NCI-H1417 (cell line): ENCODE measurements at places on chromosomes 7 and 10.

DNA sequence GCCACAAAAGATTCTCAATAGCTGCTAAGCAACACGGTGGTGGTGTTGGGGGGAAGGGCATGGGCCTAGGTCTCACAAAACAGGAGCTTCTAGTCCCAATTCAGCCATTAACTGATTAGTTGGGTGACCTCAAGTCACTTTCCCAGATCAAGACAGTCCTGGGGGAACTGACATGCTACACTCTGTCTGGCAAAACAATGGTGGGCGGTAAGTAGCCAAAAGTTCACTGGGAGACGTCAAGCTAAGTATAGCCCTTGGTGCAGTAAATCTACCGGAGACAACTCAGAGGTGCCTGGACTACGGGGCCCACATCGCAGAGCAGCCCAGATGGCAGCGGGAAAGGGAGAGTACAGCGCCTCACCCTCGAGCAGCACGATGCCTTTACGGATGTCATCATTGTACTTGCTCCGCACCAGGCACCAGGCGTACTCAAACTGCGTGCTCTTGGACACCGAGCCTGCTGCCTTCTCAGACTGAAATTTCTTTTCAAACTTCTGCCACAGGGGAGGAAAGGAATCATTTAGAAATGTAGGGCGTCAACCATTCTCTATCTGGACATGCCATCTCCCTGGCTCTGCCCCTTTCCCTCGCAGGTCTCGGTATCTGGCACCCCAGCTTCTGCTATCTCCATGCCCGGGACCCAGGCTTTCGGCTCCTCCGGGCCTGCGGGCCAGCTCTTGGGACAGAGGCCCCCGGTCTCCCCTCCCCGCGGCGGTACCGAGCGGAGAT lies 1.1 kb downstream of the FIS1 start:
- DNase-seq, result no peak

DNA sequence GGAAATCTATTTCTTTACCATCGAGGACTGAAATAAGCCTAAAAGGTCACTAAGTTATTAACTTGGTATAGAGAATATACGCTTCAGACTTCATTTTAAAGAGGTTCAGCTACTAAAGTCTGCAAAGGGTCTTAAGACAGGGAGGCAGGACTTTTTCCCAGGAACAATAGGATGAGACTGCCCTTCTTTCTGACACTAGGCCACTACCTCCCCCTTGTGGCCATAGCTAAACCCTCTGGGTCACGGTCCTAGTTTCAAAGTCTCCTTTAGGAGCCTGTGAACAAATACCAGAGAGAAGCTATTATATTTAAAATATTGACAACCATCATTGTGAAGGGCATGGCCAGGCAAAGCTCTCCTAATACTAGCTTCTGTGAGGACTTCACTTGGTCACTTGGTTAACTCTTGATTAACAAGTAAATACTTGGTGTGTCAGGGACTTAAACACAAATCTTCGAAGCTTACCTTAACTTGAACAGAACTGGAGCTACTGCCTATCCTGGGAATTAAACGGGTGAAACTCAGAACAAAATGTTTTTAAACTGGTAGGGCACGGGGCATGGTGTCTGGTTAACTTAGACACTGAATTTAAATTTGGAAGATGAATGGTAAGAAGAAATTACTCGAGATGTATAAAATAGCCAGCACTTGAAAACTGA lies 75.6 kb downstream of the CCDC6 start:
- DNase-seq, result peak; percentile 17

GRCh38 chr7:114648680-114649079 lies 234.1 kb downstream of the FOXP2 start:
- no peak for DNase-seq

DNA sequence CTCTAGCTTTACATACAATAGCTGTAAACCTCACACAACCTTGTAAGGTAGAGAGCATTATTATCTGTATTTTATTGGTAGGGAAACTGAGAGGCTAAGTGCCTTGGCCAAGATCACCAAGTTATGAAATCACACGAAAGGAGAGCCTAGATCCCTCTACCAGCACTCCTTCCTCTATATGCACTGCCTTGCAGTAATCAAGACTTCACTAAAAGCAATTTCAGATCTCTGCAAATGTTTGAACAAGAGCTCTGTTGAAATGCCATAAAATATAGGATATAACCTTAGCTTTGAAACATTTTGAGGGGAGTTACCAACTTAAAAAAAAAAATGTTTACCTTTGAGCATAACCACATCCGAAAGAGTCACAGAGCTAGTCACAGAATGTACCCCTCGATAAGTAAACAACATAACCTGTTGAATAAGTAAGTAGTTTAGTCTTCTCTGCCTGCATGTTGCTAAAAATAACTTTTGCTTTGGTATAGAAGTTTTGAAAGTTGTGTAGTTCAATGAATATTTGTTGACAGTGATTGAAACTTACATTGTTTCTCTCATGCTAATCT lies 709.4 kb downstream of the AUTS2 start:
- no peak for DNase-seq

- no peak for DNase-seq
Measured at GRCh38 chr10:111600772-111601171, 523.9 kb downstream of the ADRA2A start.

- no peak for DNase-seq
Measured at GRCh38 chr7:151449990-151450389, 10.0 kb upstream of the CRYGN start.

GRCh38 chr7:77819021-77819420 lies 20.4 kb downstream of the PHTF2 start:
- DNase-seq, result no peak

- no peak for DNase-seq
Measured at GRCh38 chr7:12233175-12233574, 22.1 kb downstream of the TMEM106B start.

GRCh38 chr7:10977113-10977512 lies 3.4 kb downstream of the PHF14 start:
- no peak for DNase-seq

- peak; percentile 26 for DNase-seq
Measured at GRCh38 chr7:80107278-80107677, 27.4 kb upstream of the GNAI1 start.

DNA sequence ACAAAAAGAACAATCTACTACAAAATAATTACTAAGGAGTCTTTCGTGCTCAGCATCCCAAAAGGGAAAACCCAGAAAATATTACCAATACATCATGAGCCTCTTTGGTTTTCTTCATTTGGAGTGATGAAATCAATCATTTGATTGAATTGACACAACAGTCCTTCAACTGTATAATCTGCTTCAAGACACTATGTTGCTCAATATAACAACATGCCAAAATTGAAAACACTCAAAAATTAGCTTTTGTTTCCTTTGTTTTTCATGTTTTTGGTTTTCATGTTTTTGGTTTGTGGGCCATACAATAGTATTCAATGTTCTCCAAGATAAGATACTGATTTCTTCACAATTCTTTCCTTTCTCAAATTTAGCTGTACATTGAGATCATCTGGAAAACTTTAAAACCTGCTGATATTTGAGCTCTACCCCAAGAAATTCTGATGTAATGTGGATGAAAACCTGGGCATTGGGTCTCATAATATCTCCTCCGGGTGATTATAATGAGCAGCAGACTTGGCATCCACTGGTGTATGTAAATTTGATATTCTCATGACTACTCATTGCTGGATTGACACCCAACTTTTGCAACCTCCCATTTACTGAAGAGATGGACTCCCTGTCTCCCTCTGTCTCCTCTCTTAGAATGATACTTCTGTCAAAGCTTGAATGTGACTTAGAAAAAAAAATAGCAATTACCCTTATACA lies 4.6 kb downstream of the SOSTDC1 start:
- DNase-seq, result no peak

DNA sequence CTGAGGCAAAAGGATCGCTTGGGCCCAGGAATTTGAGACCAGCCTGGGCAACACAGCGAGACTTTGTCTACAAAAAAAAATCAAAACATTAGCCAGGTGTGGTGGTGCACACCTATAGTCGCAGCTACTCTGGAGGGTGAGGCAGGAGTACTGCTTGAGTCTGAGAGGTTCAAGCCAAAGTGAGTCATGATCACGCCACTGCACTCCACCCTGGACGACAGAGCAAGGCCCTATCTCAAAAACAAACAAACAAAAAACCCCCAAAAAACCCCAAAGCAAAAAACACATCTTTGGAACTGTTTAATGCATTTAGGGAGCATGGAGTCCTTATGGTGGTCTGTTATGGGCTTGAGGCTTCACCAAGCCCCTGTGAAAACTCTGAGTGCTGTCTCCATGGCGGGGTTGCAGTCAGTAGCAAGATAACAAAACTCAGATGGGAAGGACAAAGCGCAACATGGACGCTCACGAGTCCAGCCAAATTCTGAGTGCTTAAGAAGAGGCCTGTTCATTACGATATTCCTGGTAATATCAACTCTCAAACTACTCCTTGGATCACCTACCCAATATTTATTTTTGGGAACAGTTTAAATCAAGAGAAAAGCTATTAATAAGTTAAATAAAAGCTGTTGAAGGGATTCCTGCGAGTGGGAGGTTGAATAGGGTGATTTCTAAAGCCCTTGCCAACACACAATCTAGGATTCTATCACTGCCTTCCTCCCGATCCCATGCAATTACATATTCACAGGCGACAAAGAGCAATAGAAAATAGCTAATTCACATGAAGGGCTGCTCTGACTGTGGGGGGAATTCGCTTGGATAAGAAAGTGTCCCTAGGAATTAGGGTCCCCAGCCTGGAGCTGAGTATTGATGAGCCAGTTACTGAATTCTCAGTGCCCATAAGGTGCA lies 123.3 kb downstream of the HIPK2 start:
- DNase-seq, result no peak

GRCh38 chr7:151566897-151567320 lies 47.2 kb upstream of the RHEB start:
- DNase-seq, result no peak
